ENCODE measurements at places on chromosomes 3 and 15. TPM values are rescaled to one million over a fixed set of nuclear protein-coding genes. Genes with fewer than 3 reads are reported as not detected.

Gene ANKRD63
- not detected for total RNA-seq

Gene FBXL22
- total RNA-seq: 39.5 TPM

Gene BFSP2
- total RNA-seq: not detected

- no peak for DNase-seq
Observed at GRCh38 chr3:50340448-50341329, at the start of gene RASSF1. Gene RASSF1, minus strand, starts transcription at chr3:50340836. Its CDS starts 31 bp downstream, at chr3:50340805.

DNA sequence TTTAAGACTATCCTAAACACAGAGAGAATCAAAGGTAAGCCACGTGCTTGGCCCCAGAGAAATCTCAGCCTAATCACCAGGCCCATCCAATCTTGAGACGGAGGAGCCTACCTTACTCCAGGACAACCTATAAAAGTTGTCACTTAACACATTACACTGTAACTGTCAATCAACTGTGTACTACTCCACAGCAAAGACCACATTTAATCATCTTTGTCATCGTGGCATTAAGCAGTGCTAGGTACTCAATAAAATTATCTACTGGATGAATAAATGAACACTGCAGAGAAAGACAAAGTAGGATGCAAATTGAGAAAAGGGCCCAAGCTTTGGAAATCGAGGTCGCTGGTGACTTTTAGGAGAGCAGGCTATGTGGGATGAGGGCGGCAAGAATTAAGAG, 466.7 kb downstream of the SHQ1 start:
- DNase-seq: no peak

DNA sequence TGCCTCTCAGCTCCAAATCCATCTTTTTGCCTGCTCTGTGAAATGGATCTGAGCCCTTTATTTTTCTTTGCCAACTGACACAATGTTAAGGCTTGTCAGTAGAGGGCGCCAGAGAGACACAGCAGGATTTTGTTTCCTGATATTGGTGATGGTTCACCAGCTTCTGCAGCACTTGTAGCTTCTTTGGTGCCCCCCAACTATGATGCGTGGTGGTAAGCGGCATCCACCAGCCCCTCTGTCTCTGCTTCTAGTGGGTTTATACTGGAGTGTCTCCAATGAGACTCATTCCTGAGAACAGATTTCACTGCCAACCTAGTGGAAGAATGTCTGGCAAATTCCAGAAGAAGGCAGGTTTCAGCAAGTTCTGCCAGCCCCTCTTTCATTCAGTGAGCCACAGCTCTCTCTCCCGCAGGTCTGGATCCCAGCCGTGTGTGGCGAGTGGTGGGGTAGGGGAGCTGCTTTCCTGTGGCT, 471.9 kb upstream of the FRG2C start:
- DNase-seq: peak; percentile 13
